Thyroid gland (tissue), 4 donors: ENCODE measurements at places on chromosomes 3 and 15. TPM values are rescaled to one million over a fixed set of nuclear protein-coding genes. Genes with fewer than 3 reads are reported as not detected.

GRCh38 chr3:142850395-142851023, 38.4 kb downstream of the PCOLCE2 start:
- no peaks in the 10 kb centered on the region for H3K27me3 ChIP-seq
- no peaks in the 10 kb centered on the region for H3K36me3 ChIP-seq
- H3K27ac ChIP-seq = no peak overlapping the region
- H3K4me3 ChIP-seq = no peak overlapping the region

GRCh38 chr3:16399473-16399872, 114.0 kb downstream of the RFTN1 start:
- H3K36me3 ChIP-seq = no peaks in the 10 kb centered on the region
- H3K27me3 ChIP-seq = no peaks in the 10 kb centered on the region
- H3K4me3 ChIP-seq = no peak overlapping the region

The C2CD4A gene
- total RNA-seq = 0.39 TPM

DNA sequence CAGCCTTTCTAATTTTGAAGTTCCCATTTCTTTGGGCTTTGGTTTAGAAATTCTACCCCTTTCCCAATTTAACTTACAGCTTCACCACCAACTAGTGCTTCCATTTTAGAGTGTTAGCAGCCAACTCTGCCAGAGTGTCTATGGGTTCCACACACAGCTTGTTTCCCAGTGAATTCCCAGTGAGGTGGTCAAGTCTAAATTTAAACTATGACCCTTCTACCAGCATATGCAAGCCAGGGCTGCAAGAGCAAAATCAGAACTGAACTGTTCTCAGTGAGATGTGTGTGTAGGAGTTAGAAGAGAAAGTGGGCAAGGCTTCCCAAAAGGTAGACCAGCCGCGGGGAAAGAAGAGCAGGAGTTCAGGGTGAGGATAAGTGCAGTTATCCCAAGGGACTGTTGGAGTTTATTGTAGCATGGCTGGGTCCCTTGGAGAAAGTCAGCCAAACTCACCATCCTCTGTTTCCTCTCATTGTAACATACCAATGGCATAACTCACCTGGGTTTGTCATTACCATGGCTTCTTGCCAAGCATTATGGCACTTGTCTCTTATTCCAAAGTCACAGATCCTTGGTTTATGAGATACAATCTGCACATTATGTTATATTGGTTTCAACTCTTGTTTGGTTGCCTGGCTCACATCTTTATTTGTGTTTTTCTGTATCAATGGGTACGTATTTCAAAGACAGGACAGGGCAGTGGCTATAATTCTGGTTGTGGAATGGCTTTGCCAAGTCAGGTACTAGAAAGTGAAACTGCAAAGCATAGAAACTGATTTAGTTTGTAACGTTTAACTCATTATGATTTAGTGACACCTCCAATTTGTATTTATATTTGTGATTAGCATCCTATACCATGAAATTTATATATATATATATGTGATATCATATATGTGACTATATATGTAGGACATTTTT, 130.2 kb upstream of the UMPS start:
- no peak for DNase-seq
- H3K4me1 ChIP-seq = peaks cover 11% of the 10 kb centered on the region
- H3K27me3 ChIP-seq = no peaks in the 10 kb centered on the region
- no peak overlapping the region for H3K27ac ChIP-seq
- H3K36me3 ChIP-seq = no peaks in the 10 kb centered on the region

DNA sequence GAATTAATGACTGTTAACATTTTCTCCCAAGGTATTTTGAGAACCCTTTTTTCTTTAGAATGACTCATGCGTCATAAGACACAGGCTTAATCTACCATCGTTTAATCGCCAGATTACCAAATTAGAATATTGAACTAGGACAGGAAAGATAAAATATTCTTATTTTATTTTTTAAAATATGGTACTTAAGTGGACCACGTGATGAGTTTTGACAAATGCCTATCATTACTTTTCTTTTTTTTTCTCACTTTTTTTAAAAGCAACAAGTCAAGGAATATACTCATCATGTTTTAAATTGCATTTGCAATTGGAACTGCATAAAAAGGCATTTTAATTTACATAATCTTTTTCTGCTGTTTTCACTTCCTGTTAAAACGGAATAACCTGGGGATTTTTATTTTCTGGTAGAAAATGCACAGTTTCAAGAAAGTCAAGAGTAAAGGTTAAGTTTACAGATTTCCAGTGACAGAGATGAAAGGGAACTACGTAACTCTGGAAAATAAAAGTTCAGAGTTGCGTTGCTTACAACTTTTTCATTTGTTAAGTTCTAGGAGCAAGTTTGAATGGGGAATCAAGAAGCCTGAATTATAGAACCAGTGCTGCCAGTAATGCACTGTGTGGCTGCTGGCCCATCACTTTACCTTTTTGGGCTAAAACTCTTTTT, 23.6 kb downstream of the SIAH2 start:
- H3K4me3 ChIP-seq = no peak overlapping the region
- no peaks in the 10 kb centered on the region for H3K27me3 ChIP-seq
- no peak for DNase-seq
- peaks cover 4% of the 10 kb centered on the region for H3K36me3 ChIP-seq

DNA sequence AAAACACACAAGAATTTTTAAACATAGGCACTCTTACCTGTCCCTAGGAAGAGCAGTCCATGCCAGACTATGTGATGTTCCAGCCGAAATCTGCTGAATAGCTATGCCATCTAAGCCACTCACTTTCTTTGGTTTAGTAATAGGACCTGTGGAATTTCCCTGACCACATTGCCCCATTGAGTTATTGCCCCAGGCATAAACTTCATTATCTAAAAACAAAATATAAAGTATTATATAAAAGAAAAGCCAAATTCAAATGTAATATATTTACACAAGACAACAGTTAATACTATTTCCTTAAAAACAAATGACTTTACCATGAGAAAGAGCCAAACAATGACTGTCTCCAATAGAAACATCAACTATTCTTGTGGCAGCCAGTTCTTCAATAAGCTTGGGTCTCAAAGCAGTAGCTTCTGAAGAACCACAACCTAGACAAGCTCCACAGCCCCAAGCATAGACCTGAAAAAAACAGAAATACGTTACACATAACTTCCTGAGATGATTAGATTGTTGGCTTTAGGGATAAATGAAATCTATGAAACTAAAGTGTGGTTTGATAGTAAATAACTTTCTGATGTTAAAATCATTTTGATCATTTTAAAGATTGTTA, 84.3 kb downstream of the HERC1 start:
- no peak for DNase-seq
- H3K27me3 ChIP-seq = no peaks in the 10 kb centered on the region
- no peak overlapping the region for H3K27ac ChIP-seq

The TM4SF1 gene
- total RNA-seq = 244 TPM

DNA sequence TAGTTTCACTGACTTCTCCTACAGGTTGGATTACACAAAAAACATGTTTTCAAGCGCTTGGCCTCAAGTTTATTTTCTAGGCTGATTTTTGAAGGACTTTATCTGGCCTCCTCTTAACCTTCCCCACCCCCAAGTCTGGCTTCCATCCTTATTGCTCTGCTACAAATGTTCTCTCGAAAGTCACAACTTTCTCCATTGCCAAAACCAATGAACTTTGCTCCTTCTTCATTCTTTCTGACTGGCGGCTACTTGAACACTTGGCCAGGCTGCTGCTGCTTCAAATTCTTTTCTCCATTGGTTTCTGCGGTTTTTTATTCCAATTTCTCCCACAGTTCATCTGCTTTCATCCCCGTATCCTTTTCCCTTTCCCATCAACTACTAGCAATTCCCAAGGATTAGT, 106.6 kb downstream of the TOP2B start:
- H3K27ac ChIP-seq = peak overlapping the region; percentile 73
- H3K36me3 ChIP-seq = no peaks in the 10 kb centered on the region
- peaks cover 29% of the 10 kb centered on the region for H3K4me1 ChIP-seq
- DNase-seq = peak; percentile 82

- DNase-seq = peak; percentile 31
- no peak overlapping the region for H3K4me3 ChIP-seq
- H3K27ac ChIP-seq = peak overlapping the region; percentile 37
- H3K36me3 ChIP-seq = no peaks in the 10 kb centered on the region
- no peaks in the 10 kb centered on the region for H3K27me3 ChIP-seq
Measured at GRCh38 chr15:41936649-41937567, 35.4 kb downstream of the EHD4 start.

- no peak within 1 kb of the TSS for H3K27ac ChIP-seq
- H3K27me3 ChIP-seq = no peaks in the 10 kb centered on the region
- no peaks in the 10 kb centered on the region for H3K36me3 ChIP-seq
- H3K4me3 ChIP-seq = no peak within 1 kb of the TSS
Measured at GRCh38 chr15:78092261-78093041, at the start of gene SH2D7. TSS of gene SH2D7 (plus strand) at chr15:78092561. CDS start at chr15:78092585, 24 bp downstream.

GRCh38 chr15:69143756-69144436, 16.5 kb upstream of the GLCE start:
- no peak for DNase-seq
- no peaks in the 10 kb centered on the region for H3K27me3 ChIP-seq
- no peaks in the 10 kb centered on the region for H3K4me1 ChIP-seq

DNA sequence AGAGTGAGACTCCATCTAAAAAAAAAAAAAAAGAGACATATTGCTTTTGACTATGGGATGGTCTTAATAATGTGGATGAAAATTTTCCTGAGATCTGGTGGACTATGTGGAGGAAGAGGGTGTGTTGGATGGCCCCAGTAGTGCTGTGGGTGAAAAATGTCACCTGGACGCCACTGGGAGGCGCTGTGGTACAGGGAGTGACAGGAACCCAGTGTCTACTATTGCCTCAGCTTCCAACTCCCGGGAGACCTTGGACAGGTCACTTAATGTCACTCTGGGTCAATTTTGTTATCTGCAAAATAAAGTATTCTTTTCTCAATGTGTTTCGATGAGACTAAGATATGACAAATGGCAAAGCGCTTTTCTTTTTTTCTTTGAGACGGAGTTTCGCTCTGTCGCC, 27.7 kb upstream of the DCP1A start:
- no peaks in the 10 kb centered on the region for H3K36me3 ChIP-seq
- no peaks in the 10 kb centered on the region for H3K27me3 ChIP-seq
- no peaks in the 10 kb centered on the region for H3K4me1 ChIP-seq

GRCh38 chr3:86245360-86245759, 745.6 kb downstream of the VGLL3 start:
- no peaks in the 10 kb centered on the region for H3K27me3 ChIP-seq
- no peaks in the 10 kb centered on the region for H3K36me3 ChIP-seq
- no peaks in the 10 kb centered on the region for H3K4me1 ChIP-seq

GRCh38 chr3:29255854-29256696, 24.8 kb upstream of the RBMS3 start:
- no peak overlapping the region for H3K27ac ChIP-seq
- H3K4me3 ChIP-seq = no peak overlapping the region
- no peaks in the 10 kb centered on the region for H3K27me3 ChIP-seq
- no peaks in the 10 kb centered on the region for H3K36me3 ChIP-seq

The CACNA2D3 gene
- total RNA-seq = 4.8 TPM

The AADAC gene
- not detected for total RNA-seq

GRCh38 chr15:74977599-74977998, 17.8 kb upstream of the SCAMP5 start:
- DNase-seq = no peak
- no peaks in the 10 kb centered on the region for H3K27me3 ChIP-seq
- no peak overlapping the region for H3K4me3 ChIP-seq
- no peaks in the 10 kb centered on the region for H3K36me3 ChIP-seq
- no peak overlapping the region for H3K27ac ChIP-seq

DNA sequence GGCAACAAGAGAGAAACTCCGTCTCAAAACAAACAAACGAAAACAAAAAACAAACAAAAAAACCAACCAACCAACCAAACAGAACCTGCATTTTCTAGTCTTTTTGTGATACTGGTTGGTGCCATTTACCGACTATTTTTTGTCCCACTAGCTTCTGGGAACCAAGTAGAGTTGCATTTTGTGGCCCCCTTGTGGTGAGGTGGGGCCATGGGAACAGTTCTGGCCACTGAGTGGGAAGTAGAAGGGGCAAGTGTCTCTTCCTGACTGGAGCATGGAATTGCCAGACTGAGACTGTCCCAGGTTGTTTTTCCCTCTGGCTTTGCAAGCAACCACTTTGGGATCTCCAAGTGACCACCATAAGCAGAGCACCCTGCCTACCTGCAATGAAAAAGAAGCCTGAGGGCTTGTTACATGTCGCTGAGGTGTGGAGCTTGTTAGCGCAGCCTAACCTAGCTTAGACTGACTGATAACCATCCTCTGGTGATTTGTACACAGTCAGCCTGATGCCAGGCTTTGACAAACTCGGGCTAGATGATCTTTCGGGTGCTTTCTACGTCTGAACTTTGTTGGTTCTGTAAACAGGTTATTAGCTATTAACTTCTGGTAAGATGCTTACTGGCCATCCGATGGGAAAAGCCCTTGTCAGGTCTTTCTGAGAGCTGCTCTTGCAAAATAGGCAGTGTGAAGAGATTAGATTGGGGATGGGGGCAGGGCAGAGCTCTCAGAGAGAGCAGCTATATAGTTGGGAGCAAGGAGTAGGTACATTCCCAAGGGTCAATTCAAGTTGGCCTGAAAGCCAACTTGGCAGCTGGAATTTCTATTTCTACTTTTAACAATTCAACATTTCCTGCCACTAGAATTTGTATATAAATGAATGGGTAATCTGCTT, 172.2 kb downstream of the SSR3 start:
- no peak overlapping the region for H3K4me3 ChIP-seq
- no peaks in the 10 kb centered on the region for H3K36me3 ChIP-seq
- H3K4me1 ChIP-seq = peaks cover 42% of the 10 kb centered on the region
- no peaks in the 10 kb centered on the region for H3K27me3 ChIP-seq

- no peaks in the 10 kb centered on the region for H3K36me3 ChIP-seq
- no peak overlapping the region for H3K27ac ChIP-seq
- no peaks in the 10 kb centered on the region for H3K27me3 ChIP-seq
- no peak for DNase-seq
Measured at GRCh38 chr3:100781301-100781700, 72.0 kb downstream of the TFG start.

The TTC21A gene
- total RNA-seq = 13.4 TPM

DNA sequence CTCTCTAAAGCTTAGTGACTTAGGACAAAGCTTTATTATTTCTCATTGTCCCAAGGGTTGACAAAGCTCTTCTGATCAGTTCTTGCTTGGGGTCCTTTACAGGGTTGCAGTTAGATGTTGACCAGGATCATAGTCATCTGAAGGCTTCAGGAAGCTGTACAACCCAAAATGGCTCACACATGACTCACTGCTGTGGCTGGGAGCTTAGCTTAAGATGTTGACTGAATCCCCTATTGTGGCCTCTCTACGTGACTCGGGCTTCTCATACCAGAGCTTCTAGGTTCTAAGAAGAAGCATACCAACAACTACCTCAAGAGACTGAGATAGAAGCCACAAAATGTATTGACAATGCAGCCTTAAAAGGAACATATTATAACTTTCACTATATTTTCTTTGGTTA, 569.6 kb upstream of the ROBO2 start:
- no peaks in the 10 kb centered on the region for H3K27me3 ChIP-seq
- H3K4me3 ChIP-seq = no peak overlapping the region
- no peak overlapping the region for H3K27ac ChIP-seq
- no peaks in the 10 kb centered on the region for H3K4me1 ChIP-seq

DNA sequence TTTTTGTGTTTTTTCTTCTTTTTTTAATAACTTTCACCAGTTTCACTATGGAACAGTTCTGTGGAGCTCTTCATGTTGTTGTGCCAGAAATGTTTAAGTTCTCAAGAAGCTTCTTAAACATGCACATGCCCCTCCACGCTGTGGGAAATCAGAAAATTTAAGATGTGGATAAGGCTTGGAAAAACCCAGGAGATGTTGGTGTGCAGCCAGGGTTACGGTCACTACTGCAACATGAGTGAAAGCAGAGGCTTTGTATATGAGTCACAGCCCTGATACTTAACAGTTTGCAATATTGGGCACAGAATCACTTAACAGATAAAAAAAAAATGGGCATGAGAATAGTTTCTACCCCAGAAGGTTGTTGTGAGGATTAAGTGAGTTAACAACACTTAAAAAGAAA, 399.9 kb downstream of the LRTM1 start:
- no peak overlapping the region for H3K4me3 ChIP-seq
- H3K36me3 ChIP-seq = no peaks in the 10 kb centered on the region
- DNase-seq = peak; percentile 6
- H3K27me3 ChIP-seq = no peaks in the 10 kb centered on the region

The ASB14 gene
- not detected for total RNA-seq
